Glutamatergic neuron (in vitro differentiated cells): ENCODE measurements at places on chromosomes 7 and 10.

GRCh38 chr7:33137103-33137502 is 7.7 kb downstream of the BBS9 start:
- H3K27ac ChIP-seq = no peak overlapping the region
- no peaks in the 10 kb centered on the region for H3K27me3 ChIP-seq
- no peak for DNase-seq
- no peaks in the 10 kb centered on the region for H3K36me3 ChIP-seq

- H3K36me3 ChIP-seq = no peaks in the 10 kb centered on the region
- no peaks in the 10 kb centered on the region for H3K4me1 ChIP-seq
- H3K27ac ChIP-seq = no peak overlapping the region
- no peak for DNase-seq
- no peak overlapping the region for H3K4me3 ChIP-seq
Observed at GRCh38 chr10:17537281-17537680, 79.9 kb downstream of the HACD1 start.

GRCh38 chr10:63727636-63728035 is 206.4 kb downstream of the REEP3 start:
- DNase-seq = no peak
- no peak overlapping the region for H3K27ac ChIP-seq
- no peak overlapping the region for H3K4me3 ChIP-seq

DNA sequence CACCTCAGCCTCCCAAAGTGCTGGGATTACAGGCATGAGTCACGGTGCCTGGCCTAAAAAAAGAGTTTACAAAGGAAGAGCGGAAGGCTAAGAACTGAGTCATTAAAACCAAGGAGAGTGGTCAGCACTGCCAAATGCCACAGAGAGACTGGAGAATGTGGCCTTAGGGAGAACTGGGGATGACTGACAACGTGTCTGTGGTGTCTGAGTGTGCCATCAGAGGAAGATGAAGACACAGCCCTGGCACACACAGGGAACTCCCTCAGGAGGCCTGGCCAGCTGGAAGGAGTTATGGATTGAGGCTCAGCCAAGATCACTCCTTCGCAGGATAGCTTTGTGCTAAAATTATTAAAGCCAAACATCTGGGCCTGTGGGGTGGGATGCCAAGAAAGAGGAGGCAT is 3.9 kb upstream of the INA start:
- peaks cover 8% of the 10 kb centered on the region for H3K4me1 ChIP-seq
- peak overlapping the region; percentile 68 for H3K4me3 ChIP-seq
- DNase-seq = peak; percentile 15
- H3K27ac ChIP-seq = no peak overlapping the region
- H3K27me3 ChIP-seq = peaks cover 15% of the 10 kb centered on the region

GRCh38 chr10:30371954-30372353 is 22.9 kb upstream of the MTPAP start:
- no peak overlapping the region for H3K4me3 ChIP-seq
- no peak overlapping the region for H3K27ac ChIP-seq
- no peaks in the 10 kb centered on the region for H3K36me3 ChIP-seq
- no peaks in the 10 kb centered on the region for H3K4me1 ChIP-seq
- DNase-seq = no peak

DNA sequence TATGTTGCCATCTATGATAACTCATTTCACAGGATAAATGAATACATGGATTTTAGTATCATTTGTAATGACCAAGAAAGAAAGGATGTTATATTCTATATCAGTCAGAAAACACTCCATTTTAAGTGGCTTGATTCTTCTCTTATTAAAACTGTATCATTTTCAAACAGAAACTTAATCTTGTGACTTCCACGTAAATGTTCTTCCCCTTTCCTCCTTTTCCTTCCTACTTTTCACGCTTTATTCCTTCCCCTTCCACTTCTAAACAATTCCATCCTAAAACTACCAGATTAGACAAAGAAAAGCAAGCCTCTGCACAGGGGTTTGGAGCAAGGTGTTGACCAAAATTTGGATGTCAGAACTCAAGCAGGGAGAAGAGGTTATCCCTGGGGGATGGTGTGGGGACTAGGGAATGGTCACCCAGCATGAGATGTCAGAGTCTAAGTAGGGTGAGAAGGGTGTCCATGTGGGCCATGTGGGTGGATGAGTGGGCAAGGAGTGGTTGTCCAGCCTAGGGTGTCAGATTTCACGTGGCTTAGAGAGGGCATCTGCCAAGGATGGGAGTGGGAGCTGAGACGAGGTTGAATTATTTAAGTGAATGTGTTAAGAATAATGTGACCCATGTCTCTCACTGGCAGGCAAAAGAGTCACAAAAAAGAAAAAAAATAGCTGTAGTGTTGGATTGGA is 5.0 kb upstream of the GSAP start:
- peaks cover 11% of the 10 kb centered on the region for H3K4me1 ChIP-seq
- no peaks in the 10 kb centered on the region for H3K36me3 ChIP-seq
- no peak for DNase-seq
- H3K27ac ChIP-seq = no peak overlapping the region

DNA sequence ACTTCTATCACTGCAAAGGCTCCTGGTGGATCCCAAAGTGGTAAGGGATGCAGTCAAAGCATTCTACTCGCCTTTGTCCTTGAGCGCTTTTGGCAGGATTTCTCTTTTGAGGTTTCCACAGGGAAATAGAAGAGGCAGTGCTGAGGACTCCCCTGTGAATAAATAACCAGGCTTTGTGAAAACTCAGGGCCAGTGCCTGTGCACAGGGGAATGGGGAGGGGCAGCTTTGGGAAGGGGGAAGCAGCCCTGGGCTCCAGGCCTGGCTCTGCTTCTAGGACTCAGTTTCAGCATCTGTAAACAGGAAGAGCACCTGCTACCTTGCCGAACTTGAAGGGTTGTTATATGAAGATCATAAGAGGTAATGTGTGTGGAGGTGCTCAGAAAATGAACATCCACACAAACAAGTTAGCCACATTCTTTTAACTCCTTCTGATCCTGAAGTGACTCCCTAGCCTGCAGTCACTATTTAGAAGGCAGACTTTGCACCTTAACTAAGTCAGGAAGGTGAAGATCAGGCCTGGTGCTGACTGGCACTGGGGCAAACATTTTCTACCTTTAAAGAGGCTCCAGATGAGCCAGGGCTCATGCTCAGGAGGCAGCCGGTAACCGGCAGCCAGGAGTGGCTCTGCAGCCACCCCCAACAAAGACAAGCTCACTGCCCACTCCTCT is 22.5 kb upstream of the MMP21 start:
- H3K27me3 ChIP-seq = no peaks in the 10 kb centered on the region
- DNase-seq = no peak
- H3K36me3 ChIP-seq = peaks cover 11% of the 10 kb centered on the region
- H3K27ac ChIP-seq = no peak overlapping the region
- no peak overlapping the region for H3K4me3 ChIP-seq

- peaks cover 2% of the 10 kb centered on the region for H3K27me3 ChIP-seq
- H3K27ac ChIP-seq = no peak overlapping the region
- H3K4me3 ChIP-seq = no peak overlapping the region
- H3K4me1 ChIP-seq = no peaks in the 10 kb centered on the region
- no peaks in the 10 kb centered on the region for H3K36me3 ChIP-seq
Observed at GRCh38 chr7:12646139-12646538, 41.3 kb upstream of the ARL4A start.

DNA sequence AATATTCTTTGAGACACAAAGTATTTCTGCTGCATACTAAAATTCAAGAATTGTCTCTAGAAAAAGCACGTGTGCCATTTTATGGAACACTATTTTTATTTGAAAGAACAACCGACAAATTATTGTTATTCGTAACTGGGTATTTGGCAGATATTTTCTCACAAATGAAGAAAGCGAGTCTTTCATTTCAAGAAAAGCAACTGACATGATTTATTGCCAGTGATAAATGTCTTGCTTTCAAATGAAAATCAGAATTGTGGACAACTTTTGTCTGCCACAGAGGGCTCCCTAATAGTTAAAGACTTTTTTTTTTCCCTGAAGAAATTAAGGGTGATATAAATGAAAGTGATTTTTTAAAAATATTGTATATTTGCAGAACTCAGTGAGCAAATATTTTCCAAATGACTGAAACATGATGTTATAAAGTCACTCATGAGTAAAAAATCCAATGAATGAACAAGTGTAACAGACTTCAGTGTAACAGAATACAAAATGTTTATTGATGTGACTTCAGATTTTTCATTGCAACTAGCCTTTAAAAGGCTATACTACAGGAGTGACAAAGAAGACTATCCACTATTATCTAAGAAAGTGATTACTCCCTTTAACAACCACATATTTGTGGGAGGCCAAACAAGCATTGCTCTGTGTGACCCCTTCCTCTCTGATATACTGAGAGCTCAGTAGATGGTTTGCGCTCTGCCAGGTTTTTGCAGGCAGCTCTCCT is 49.0 kb upstream of the SEMA3E start:
- peaks cover 2% of the 10 kb centered on the region for H3K4me1 ChIP-seq
- H3K36me3 ChIP-seq = no peaks in the 10 kb centered on the region
- H3K27ac ChIP-seq = no peak overlapping the region
- H3K4me3 ChIP-seq = no peak overlapping the region

GRCh38 chr7:152760854-152761748 is 1.5 kb downstream of the ACTR3B start:
- no peaks in the 10 kb centered on the region for H3K36me3 ChIP-seq
- peaks cover 14% of the 10 kb centered on the region for H3K4me1 ChIP-seq
- no peak overlapping the region for H3K27ac ChIP-seq
- H3K4me3 ChIP-seq = peak overlapping the region; percentile 93
- no peak for DNase-seq

- no peak overlapping the region for H3K27ac ChIP-seq
- peaks cover 21% of the 10 kb centered on the region for H3K4me1 ChIP-seq
- DNase-seq = no peak
- H3K36me3 ChIP-seq = no peaks in the 10 kb centered on the region
- H3K27me3 ChIP-seq = peaks cover 4% of the 10 kb centered on the region
Observed at GRCh38 chr7:30476459-30477145, 2.0 kb downstream of the NOD1 start.
